ENCODE measurements at places on chromosomes 6 and 20.

- peak; percentile 47 for DNase-seq
Measured at GRCh38 chr6:38025451-38025850, 205.9 kb downstream of the ZFAND3 start.

DNA sequence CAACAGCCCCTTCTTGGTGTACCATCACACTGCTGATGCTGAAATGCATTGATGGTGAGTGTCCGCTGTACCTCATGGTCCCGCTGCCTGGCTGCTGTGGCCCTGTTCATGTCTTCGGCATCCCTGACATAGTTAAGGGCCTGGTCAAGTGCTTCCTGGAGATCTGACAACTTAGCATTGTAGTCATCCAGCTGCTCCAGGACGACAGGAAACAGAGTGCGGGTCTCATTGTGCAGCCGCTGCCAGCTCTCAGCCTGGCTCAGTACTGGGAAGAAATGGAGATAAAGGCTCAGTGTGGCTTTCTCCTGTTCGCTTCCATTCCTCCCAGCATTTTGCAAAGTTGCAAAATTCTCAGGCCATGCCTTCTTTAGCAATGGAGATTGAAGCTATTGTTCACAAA is 81.8 kb downstream of the LAMA4 start:
- DNase-seq, result no peak

- no peak for DNase-seq
Measured at GRCh38 chr20:48807051-48807450, 20.7 kb downstream of the PREX1 start.

GRCh38 chr20:51700809-51701285 is 67.3 kb downstream of the ATP9A start:
- DNase-seq, result peak; percentile 66

DNA sequence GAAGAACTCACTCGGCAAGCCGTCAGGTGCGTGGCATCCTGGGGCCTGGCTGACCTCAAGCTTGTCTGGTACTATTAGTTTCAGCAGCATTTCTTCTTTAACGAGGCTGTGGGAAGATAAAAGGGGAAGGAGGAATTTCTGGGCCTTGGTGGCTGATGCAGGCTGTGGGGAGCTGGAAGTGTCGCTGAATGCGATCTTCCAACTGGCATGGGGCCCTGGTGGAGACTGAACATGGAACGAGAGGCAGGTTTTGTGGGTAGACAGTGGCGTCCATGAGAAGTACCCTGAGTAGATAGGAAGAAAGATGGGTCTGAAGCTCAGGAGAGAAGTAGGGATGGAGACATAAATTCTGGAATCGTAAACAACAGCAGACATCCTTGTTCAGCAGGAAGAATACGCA is 23.9 kb downstream of the ERMARD start:
- no peak for DNase-seq

DNA sequence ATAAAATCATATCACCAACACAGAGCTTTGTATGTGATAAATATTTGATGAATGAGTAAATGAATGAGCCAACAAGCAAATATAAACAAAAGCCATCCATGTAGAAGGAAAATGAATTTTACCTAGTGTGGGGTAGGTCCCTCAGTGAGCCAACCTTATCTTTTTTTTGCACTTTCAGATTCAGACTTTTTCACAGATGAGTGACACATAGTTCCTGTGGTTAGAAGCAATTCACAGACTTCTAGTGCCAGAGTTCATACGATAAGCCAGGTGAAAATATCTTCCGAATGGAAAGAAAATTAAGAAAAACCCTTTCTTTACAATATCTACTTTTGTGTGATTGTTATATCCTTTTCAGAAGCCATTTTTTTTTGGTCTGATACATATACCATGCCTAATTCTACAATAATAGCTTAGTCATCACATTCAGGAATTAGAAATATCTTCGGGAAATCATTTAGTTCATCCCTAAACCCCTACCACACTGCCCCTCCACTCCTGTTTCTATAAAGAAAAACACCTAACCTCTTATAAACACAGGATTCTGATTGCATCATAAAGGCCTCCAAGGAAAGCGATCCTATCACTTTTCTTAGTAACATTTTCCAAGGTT is 82.7 kb upstream of the CNR1 start:
- DNase-seq, result no peak

Measured in GM23248 (cell line).